ENCODE measurements at places on chromosomes 16 and 17.

GRCh38 chr17:82605939-82606600, 42.2 kb downstream of the WDR45B start:
- DNase-seq, result no peak

GRCh38 chr17:50354776-50355175, 8.8 kb downstream of the XYLT2 start:
- DNase-seq, result no peak

DNA sequence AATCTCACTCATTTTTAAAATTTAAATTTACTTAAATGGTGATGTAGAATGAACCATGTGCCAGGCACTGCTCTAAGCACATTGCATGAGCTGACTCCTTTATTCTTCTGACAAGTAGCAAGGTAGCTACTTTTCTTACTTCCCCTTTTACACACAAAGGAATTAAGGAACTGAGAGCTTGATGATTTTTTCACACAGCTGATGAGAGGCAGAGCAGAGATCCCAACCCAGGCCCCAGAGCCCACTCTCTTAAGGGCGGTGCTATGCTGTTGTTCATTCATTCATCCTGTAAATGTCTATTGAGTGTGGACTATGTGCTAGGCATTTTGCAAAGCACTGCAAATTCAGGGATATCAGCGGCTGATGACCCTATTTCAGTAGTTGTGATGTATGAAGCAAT, 17.9 kb downstream of the SEC14L5 start:
- no peak for DNase-seq

DNA sequence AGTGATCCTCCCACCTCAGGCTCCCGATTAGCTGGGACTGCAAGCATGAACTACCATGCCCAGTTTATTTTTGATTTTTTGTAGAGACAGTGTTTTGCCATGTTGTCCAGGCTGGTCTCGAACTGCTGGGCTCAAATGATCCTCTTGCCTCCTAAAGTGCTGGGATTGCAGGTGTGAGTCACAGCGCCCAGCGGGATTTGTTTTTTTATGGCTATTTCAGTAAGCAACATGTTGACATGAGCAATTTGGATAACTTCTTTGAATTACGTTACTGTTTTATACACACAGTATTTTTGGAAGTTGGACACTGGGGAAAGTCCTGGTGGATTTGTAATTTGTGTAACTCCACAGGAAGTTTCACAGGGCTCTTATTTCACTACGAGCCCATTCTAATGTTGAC, 18.5 kb upstream of the RHOT1 start:
- no peak for DNase-seq

DNA sequence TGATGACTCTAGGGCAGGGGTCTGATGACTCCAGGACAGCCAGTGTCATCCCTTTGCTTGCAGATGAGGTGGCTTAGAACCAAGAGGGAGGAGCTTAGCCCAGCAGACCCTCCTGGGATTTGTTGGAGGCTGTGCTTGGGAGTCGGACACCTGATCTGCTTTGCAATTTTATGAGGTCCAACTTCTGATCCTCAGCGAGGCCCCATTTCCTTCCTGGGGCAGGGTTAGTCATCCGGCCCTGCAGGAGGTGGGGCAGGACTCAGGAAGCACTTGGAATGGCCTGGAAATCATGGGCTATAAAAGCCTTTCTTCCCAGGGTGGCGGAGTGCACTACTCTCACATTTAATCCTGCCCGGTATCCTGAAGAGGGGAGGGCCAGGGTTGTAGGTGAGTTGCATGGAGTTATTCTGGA, 168.5 kb downstream of the MSI2 start:
- DNase-seq, result no peak

GRCh38 chr17:15453246-15453645, 14.2 kb downstream of the CDRT4 start:
- no peak for DNase-seq

DNA sequence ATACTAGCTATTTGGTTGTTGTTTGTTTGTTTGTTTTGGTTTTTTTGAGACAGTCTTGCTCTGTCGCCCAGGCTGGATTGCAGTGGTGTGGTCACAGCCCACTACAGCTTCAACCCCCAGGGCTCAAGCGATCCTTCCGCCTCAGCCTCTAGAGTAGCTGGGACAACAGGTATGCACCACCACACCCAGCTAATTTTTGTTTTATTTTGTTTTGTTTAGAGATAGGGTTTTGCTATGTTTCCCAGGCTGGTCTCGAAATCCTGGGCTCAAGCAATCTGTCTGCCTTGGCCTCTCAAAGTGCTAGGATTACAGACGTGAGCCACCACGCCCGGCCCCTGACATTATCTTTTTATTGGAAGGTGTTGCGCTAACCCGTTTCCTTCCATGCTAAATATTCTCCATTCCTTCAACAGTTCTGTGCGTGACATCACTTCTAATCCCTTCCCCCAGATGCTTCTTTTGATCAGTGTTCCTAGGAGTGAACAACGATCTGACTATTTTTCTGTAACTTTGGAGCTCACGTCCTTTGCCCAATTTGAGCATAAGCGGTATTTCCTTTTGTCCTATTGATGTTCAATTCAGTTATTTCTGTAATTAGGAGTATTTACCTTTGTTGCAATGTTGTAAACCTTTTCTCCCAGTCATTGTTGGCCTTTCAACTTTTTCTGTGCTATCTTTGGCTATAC, 30.2 kb upstream of the EMP2 start:
- DNase-seq, result no peak

DNA sequence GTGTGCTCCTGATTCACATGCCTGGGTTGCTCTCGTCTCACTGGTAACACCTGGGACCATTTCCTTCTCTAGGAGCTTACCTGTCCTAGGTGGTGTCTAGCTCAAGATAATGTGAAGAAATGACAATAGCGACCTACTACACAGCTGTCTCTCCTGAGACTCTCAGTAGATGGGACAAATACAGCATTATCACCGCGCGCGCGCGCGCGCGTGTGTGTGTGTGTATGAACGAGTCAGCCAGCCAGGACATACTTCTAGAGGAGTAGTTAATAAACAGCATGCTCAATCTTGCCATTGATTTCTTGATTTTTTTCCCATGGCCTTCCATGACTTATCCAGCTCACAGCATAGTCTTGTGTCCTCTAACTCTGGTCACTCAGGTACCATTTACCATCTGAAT, 268.6 kb downstream of the PHKB start:
- no peak for DNase-seq
